ENCODE measurements at places on chromosomes 6 and 20. TPM values are rescaled to one million over a fixed set of nuclear protein-coding genes. Genes with fewer than 3 reads are reported as not detected.

DNA sequence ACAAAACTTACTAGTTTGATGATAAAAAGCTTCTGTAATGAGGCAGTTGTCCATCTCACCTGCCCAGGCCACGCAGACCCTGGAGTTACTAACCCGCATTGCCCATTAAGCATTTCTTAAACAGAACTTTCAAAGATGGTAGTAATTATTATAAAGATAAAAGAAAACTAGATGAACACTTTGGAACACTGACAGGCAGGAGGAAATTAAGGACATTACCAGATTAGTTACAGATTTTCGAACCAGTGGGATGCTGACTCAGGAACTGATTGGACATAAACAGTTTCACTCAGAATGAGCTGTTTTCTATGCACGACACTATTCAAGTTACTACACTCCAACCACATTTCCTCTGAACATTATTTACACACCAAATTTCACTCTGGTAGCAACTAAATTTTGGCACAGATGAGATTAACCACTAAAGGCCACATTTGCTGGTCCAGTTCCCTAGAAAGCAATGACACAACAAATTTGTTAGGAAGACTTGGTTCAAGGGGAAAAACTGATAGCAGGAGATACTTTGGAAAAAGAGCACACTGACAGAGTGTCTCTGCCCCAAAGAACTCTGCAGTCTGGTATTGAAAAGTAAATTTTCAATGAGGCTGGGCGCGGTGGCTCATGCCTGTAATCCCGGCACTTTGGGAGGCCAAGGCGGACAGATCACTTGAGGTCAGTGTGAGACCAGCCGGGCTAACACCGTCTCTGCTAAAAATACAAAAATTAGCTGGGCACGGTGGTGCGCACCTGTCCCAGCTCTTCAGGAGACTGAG lies 3.0 kb downstream of the ROMO1 start:
- no peaks in the 10 kb centered on the region for H3K27me3 ChIP-seq
- H3K4me1 ChIP-seq, result peaks cover 48% of the 10 kb centered on the region
- peaks cover 73% of the 10 kb centered on the region for H3K36me3 ChIP-seq

GRCh38 chr20:8208226-8208625 lies 76.2 kb downstream of the PLCB1 start:
- peaks cover 2% of the 10 kb centered on the region for H3K27me3 ChIP-seq
- no peak overlapping the region for H3K27ac ChIP-seq

DNA sequence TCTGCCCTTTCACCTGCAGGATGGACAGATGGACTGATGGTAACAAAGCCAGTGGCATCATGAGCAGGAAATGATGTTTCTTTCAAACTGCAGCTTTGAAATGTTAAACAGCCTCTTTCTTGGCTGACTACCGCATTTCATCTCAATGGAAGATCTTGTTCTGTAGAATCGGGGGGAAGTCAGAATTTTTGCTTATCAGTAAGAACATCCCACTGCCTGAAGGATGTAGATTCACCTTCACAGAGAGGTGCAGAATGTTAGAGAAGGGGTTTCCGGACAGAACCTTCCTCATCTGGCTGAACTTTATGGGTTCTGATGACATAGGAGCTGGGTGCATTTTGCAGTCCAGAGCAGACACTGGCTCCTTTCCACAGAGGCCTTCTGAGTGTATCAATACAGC lies 32.7 kb downstream of the GGTLC1 start:
- no peak overlapping the region for H3K4me3 ChIP-seq
- no peaks in the 10 kb centered on the region for H3K36me3 ChIP-seq
- no peak for DNase-seq
- no peak overlapping the region for H3K27ac ChIP-seq
- H3K27me3 ChIP-seq, result peaks cover 10% of the 10 kb centered on the region
- H3K4me1 ChIP-seq, result no peaks in the 10 kb centered on the region

- no peak overlapping the region for H3K4me3 ChIP-seq
- no peaks in the 10 kb centered on the region for H3K4me1 ChIP-seq
Measured at GRCh38 chr20:37852666-37853065, 50.3 kb upstream of the VSTM2L start.

The TRIM27 gene
- 58.3 TPM for total RNA-seq

- H3K27me3 ChIP-seq, result no peaks in the 10 kb centered on the region
- peaks cover 56% of the 10 kb centered on the region for H3K4me1 ChIP-seq
- H3K36me3 ChIP-seq, result peaks cover 50% of the 10 kb centered on the region
- no peak overlapping the region for H3K4me3 ChIP-seq
- no peak for DNase-seq
- no peak overlapping the region for H3K27ac ChIP-seq
Measured at GRCh38 chr6:16741112-16742016, 19.9 kb downstream of the ATXN1 start.

DNA sequence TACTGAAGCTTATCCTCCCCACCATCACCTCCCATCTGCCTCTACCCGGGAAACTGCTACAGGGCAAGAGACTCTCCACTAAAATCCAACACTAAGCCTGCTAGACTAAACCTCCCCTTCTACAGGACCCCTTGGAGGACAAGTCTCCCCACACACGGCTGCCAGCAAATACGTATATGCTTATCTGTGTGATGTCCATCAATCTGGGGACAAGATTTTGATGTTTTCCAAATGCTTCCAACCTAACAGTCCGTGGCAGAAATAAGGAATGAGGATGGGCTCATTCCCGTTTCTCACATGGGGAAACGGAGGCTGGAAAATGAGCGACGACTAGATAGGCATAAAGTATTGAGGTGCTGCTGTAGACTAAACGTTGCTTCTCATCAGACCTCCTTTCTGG lies 1.8 kb downstream of the KCNK5 start:
- no peak for DNase-seq
- H3K4me3 ChIP-seq, result peak overlapping the region; percentile 88
- peaks cover 67% of the 10 kb centered on the region for H3K4me1 ChIP-seq
- peaks cover 41% of the 10 kb centered on the region for H3K36me3 ChIP-seq

The LZTS3 gene
- 0.42 TPM for total RNA-seq

The HLA-DRB1 gene
- total RNA-seq, result 46.0 TPM

The RBBP8NL gene
- total RNA-seq, result not detected

DNA sequence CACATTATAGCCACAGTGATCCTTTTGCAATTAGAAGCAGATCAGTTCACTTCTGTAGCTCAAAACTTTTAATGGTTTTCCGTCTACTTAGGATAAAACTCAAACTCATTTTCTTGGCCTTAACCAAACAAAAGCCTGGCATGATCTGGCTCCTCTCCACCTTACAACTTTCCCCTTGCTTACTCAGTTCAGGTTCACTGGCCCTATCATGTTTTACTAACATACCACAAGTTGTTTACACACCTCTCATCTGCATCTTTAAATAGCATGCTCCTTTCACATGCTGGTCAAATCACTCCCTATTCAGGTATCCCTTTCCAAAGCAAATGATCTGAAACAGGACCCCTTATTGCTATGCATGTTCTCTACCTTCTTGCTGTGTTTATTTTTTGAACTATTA lies 191.4 kb upstream of the FAM83B start:
- H3K4me1 ChIP-seq, result no peaks in the 10 kb centered on the region
- H3K27ac ChIP-seq, result no peak overlapping the region
- no peak overlapping the region for H3K4me3 ChIP-seq

DNA sequence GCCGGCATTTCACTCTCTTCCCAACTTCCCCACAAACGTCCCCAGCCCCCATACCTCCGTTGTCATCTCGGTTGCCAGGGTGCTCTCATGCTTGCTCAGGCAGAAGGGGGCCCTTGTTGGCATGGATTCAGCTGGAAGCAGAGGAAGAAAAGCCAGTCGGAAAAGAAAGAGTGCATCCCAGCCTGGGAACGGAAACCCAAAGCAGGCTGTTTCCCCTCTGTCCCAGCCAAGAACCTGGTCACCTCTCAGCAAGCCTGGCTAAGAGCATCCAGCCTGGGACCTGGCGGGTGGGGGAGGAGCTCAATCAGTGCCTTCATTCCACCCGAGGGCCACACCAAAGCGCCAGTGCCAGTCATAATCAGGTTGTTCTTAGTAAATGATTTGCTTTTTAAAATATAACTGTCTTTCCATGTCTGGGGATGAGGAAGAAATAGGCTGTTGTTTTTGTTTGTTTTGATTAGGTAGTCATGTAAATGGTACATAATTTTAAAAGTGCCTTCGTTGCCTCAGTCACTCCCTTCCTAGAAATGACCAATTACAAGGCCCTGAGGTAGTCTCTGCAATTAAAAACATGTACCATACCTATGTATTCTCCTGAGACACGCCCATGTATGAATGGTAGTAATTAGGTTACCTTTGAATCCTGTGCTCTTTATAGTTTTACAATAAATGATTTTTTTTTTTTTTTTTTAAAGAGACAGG lies 21.1 kb downstream of the CHMP4B start:
- peaks cover 38% of the 10 kb centered on the region for H3K36me3 ChIP-seq
- DNase-seq, result no peak
- H3K4me1 ChIP-seq, result peaks cover 37% of the 10 kb centered on the region
- no peak overlapping the region for H3K4me3 ChIP-seq
- no peak overlapping the region for H3K27ac ChIP-seq
- no peaks in the 10 kb centered on the region for H3K27me3 ChIP-seq

All from activated CD8-positive, alpha-beta T cell treated with anti-CD3 and anti-CD28 coated beads, Interleukin-2, amount 10 ng/mL, durations not matched to agents 7 days and 5 days (primary cell).